ENCODE measurements at places on chromosomes 4 and X.

- DNase-seq: no peak
These were observed 65.9 kb upstream of the FSTL5 start for GRCh38 chr4:162229670-162230069.

- no peak for DNase-seq
These were observed 1.7 kb downstream of the CTBP1 start for GRCh38 chr4:1246901-1247863.

- no peak for DNase-seq
These were observed 194.8 kb upstream of the RASGEF1B start for GRCh38 chr4:81666491-81666890.

GRCh38 chrX:42680666-42681065 lies 97.3 kb downstream of the PPP1R2C start:
- no peak for DNase-seq

GRCh38 chr4:55321707-55322264 lies 24.3 kb upstream of the SRD5A3 start:
- DNase-seq: peak; percentile 11

DNA sequence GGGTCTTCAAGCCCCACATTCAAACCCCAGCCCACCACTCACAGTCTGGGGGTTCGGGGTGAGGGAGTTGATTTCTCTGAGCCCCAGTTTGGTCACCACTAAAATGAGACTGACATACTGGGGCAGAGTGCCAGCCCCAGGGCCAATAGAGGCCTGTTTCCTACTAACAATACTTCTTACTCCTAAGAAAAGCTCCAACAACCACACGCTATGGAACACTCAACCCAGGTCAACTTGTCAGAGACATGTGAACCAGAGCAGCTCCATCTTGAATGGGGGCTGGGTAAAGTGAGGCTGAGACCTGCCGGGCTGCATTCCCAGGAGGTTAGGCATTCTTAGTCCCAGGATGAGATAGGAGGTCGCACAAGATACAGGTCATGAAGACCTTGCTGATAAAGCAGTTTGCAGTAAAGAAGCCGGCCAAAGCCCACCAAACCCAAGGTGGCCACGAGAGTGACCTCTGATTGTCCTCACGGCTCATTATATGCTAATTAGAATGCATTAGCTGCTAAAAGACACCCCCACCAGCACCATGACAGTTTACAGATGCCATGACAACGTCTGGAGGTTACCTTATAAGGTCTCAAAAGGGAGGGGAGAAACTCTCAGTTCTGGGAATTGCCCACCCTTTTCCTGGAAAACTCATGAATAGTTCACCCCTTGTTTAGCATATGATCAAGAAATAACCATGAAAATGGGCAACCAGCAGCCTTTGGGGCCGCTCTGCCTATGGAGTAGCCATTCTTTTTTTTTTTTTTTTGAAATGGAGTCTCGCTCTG lies 26.6 kb upstream of the HTRA3 start:
- no peak for DNase-seq

GRCh38 chr4:185950891-185951290 lies 118.1 kb upstream of the TLR3 start:
- no peak for DNase-seq

- no peak for DNase-seq
These were observed 116.4 kb upstream of the SLC34A2 start for GRCh38 chr4:25539241-25539640.

- no peak for DNase-seq
These were observed 249.2 kb upstream of the RPS6KA3 start for GRCh38 chrX:20515841-20516461.

DNA sequence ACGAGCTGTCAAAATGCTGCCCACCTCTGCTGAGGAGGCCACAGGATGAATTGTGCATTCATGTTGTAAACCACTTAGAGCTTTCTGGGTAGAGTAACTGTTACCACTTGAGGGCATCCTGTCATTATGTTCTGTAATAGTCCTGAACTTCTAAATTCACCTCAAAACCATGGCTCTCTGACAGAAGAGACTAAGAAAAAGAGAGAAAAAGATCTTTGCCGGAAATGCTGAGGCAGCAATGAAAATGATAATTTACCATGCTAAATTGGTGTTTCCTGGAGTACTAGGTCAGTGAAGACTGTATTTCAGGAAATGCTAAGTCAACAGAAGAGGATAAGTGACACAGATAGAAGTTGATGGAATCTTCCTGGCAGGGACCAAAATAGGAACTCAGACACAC lies 942.3 kb upstream of the SLIT2 start:
- no peak for DNase-seq

- DNase-seq: no peak
These were observed 418.1 kb downstream of the BCOR start for GRCh38 chrX:39679497-39680157.

- DNase-seq: no peak
These were observed 204.5 kb downstream of the NLGN4X start for GRCh38 chrX:6024204-6024603.

DNA sequence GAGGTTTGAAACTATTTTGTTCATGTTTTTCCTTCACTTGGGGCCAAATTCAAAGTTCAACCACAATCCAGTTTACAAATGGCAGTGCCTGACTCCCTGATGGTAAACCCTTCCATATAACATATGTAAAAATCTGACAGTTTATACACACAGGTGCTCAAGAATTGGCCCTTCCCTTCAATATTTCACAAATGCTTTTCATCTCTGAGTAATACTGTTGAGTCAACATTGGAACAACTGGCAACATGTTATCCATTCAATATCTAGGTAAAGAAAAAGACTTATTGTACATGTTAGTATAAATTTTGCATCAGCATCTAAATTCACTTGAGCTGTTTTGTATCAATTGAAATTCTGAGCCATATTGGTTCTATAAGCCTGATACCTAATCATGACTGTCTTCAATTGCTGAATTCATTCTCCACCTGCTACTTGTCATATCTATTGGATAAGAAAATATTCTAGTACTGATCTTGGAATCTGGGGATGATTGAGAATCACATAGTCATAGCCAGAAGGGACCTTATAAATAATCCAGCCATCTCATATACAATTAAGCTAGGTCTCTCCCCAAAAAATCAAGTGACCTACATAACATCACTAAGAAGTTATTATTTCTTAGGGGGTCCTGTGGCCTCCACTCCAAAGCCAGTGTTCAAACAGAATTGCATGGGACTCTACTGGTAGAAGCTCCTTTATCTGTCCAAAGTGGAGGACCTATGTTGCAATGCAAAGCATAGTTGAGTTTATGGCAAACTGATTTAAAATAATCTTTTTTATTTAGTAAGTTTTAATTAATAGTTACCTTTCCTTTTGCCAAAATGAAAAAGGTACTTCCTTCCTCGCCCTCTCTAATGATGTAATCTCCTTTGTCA lies 61.9 kb downstream of the PRKG2 start:
- DNase-seq: no peak

- DNase-seq: no peak
These were observed 134.8 kb downstream of the HS3ST1 start for GRCh38 chr4:11293866-11294265.

DNA sequence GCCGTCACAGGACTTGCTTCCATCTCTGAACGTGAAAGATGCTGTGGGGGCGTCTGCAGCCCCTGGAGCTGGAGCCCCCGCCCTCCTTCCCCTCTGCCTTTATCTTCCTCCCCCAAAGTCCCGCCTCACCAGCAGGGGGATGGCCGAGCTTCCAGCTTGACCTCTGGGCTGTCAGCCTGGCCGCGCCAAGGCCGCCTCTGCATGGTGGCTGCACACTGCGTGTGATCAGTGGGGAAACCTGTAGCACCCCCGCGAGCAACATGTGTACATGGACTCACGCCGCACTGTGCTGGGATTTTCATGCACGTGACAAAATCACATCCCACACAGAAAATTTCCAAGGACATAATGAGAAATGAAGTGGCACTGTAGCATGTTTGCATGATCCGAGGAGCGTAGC lies 26.5 kb upstream of the PSAPL1 start:
- no peak for DNase-seq

GRCh38 chrX:100643956-100644860 lies at the start of gene SRPX2:
TSS of gene SRPX2 (plus strand) at chrX:100644199. CDS start at chrX:100646323, 2,124 bp downstream.
- DNase-seq: no peak

- peak; percentile 8 for DNase-seq
These were observed 222.6 kb downstream of the SPIN4 start for GRCh38 chrX:63128509-63128908.

GRCh38 chr4:111836601-111837000 lies 308.7 kb upstream of the FAM241A start:
- DNase-seq: no peak

- DNase-seq: no peak
These were observed 304.9 kb upstream of the KLF3 start for GRCh38 chr4:38359113-38359512.

DNA sequence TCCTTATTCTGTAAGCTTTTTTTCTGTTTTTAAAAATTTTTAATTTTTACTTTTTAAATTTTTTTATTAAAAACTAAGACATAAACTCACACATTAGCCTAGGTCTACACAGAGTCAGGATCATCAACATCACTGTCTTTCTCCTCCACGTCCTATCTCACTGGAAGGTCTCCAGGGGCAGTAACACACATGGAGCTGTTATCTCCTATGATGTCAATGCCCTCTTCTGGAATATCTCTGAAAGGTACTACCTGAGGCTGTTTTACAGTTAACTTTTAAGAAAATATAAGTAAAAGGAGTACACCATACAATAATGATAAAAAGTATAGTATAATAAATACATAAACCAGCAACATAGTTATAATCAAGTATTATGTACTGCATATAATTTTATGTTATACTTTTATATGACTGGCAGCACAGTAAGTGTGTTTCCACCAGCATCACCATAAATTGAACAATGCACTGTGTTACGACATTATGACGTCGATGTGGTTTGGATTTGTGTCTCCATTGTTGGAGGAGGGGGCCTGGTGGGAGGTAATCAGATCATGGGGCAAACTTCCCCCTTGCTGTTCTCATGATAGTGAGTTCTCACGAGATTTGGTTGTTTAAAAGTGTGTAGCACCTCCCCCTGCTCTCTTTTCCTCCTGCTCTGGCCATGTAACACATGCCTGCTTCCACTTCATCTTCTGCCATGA lies 21.3 kb downstream of the IL15 start:
- no peak for DNase-seq

DNA sequence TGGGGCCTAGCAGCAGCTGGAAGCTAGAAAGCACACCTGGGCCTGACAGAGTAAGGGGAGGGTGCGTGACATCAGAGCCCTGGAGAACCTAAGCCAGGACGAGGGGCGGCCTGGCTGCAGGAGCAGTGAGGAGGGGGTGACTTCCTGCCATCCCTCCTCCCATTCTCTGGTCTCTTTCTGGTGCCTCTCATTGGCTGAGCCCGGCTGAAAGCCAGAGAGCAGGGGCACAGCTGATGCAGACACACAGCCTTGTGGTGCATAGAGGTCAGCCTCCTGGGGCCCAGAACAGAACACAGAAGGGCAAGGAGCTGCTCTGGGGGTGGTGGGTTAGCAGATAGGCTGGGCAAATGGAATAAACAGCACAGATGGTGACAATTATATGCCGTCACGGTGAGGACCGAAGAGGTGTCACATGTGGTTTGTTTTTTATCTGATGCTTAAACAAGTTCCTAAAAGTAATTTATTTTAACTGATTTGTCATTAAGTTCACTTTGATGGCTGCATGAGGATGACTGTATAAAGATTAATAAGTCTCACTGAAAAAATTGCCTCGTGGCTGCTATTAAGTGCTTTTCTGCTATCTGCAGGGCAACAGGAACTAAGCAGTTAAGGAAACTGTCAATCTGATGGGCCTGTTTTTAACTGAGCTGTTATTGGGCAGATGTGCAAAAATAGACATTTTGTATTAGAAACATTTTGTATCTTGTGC lies 102.0 kb downstream of the FNIP2 start:
- no peak for DNase-seq

- DNase-seq: no peak
These were observed 17.6 kb upstream of the LCORL start for GRCh38 chr4:18039113-18039512.

GRCh38 chr4:145298885-145299284 lies 118.5 kb upstream of the OTUD4 start:
- DNase-seq: no peak

DNA sequence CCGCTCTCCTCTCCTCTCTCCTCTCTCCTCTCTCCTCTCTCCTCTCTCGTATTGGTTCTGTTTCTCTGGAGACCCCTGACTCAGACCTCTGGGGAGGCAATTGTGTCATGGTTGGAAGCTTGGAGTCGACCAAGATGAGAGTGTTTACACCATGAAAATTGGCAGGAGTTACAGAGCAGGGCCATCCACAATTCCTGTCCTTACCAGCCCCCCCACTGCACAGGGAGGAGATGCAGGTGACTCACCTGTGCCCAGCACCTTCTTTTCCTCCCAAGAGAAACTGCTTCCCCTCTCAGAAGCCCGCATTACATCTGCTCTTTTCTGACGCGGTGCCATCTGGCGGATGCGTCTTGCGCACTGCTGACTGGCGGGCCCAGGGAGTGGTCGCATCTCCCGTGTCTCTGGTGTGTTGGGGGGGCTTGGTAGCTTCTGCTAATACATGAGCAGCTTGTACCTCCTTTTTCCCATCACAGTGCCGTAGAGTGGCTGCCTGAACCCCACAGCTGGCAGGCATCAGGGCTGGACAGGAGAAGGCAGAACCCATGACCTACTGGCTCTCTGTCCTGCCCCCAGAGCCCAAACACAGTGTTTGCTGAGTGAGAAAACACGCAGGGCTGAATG lies 31.4 kb upstream of the GPR78 start:
- DNase-seq: no peak

GRCh38 chr4:13903061-13903460 lies 275.5 kb upstream of the BOD1L1 start:
- no peak for DNase-seq

- no peak for DNase-seq
These were observed 7.6 kb downstream of the ANOS1 start for GRCh38 chrX:8724300-8724699.

DNA sequence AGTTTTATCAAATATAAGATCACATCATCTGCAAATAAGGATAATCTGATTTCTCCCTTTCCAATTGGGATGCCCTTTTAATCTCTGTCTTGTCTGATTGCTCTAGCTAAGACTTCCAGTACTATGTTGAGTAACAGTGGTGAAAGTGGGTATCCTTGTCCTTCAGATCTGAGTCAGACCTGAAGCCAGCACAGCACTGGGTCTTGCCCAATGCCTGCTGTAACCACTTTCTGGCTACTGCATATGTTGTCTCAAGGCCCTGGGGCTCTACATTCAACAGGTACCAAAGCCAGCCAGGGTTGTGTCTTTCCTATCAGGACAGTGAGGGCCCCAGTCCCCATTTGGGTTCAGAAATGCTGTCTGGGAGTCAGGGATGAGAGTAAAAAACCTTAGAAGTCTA lies 90.3 kb downstream of the CYSLTR1 start:
- no peak for DNase-seq

GRCh38 chr4:142512161-142512560 lies 333.9 kb downstream of the INPP4B start:
- DNase-seq: no peak

Measured in naive thymus-derived CD8-positive, alpha-beta T cell (primary cell).